Activated T-helper 1 cell treated with anti-CD3 and anti-CD28 coated beads, Interleukin-12 subunit alpha, Interleukin-12 subunit beta, Interleukin-2, Interleukin-4 antibody, amounts not matched to agents 30 ng/mL and 10 ng/mL and 1 ng/mL, durations not matched to agents 14 hours and 24 hours and 36 hours (primary cell): ENCODE measurements at places on chromosomes 6 and 20. TPM values are rescaled to one million over a fixed set of nuclear protein-coding genes. Genes with fewer than 3 reads are reported as not detected.

Gene EPPIN
- not detected in 2 replicates for total RNA-seq

DNA sequence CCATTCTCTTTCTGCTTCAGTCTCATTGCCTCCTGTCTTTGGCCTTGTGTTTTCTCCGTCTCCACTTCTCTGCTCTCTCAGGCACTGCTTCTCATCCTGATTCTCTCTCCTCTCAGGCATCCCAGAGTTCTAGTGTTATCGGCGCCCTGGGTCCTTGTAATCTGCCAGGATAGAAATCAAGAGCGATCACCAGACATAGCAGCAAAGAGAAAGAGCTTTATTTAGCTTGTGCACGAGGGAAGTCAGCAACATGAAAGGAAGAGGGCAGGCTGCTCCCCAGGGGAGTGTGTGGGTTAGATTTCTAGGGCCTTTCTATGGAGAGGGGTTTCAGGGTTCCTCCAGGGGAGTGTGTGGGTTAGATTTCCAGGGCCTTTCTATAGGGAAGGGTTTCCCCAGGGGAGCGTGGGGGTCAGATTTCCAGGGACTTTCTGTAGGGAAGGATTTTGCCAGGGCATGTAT lies 32.5 kb downstream of the SUN5 start:
- no peak overlapping the region for H3K4me3 ChIP-seq
- no peak overlapping the region for H3K27ac ChIP-seq
- peaks cover 5% of the 10 kb centered on the region for H3K36me3 ChIP-seq
- DNase-seq, result no peak
- H3K4me1 ChIP-seq, result peaks cover 47% of the 10 kb centered on the region

- H3K4me1 ChIP-seq, result peaks cover 12% of the 10 kb centered on the region
- no peak for DNase-seq
- H3K27ac ChIP-seq, result no peak overlapping the region
- H3K27me3 ChIP-seq, result peaks cover 26% of the 10 kb centered on the region
Measured at GRCh38 chr20:36097337-36098151, 57.0 kb upstream of the EPB41L1 start.

Gene IRAK1BP1
- 3.0 TPM in 2 replicates for total RNA-seq

GRCh38 chr20:24060851-24061590 lies 72.4 kb upstream of the GGTLC1 start:
- DNase-seq, result no peak
- no peaks in the 10 kb centered on the region for H3K27me3 ChIP-seq
- H3K36me3 ChIP-seq, result no peaks in the 10 kb centered on the region
- peaks cover 6% of the 10 kb centered on the region for H3K4me1 ChIP-seq

Gene PXDC1
- 0.12 and 0.57 TPM in 2 replicates for total RNA-seq

DNA sequence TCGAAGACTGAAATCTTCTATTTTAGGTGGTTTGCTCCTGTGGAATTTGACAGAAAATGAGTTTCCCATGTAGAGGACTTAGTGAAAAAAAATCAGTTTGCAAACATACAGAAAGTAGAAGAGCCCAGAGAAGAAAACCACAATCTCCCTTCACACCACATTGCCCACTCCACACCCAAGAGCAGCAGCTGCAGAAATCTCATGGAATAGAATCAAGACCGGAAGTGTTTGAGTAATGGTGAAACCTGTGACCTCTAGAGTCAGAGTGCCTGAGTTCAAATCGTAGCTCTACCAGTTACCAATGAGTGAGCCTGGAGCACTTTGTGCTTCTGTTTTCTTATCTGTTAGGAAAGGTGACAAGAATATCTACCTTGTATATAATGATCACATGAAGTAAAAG lies 4.6 kb downstream of the SIRPG start:
- peak overlapping the region; percentile 19 for H3K4me3 ChIP-seq
- H3K27ac ChIP-seq, result peak overlapping the region; percentile 34
- DNase-seq, result no peak

DNA sequence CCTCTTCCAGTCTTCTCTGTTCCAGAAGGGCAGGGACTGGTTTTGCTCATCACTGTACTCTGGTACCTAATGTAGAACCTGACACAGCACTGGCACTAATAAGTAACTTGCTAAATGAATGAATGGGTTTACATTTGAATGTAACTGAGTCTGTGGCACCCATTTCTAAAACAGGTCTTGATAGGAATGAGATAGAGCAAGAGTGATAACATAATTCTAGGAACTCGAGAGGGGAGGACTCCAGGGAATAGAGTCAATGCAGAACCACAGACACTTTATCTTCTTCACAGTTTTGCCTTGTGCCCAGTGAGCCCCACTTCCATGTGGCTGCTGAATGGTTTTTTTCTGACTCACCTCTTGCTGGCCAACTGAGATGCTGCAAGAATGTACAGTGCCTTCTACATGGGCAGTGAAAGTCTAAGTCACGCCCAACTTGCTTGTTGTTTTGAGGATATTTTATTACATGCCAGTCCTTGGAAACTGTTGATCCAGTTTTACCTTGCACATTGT lies 61.1 kb downstream of the TBC1D7 start:
- H3K4me1 ChIP-seq, result peaks cover 11% of the 10 kb centered on the region
- H3K27ac ChIP-seq, result no peak overlapping the region
- peaks cover 8% of the 10 kb centered on the region for H3K27me3 ChIP-seq
- no peak for DNase-seq
- H3K36me3 ChIP-seq, result peaks cover 2% of the 10 kb centered on the region

GRCh38 chr6:73743081-73743480 lies 47.1 kb downstream of the CD109 start:
- no peaks in the 10 kb centered on the region for H3K27me3 ChIP-seq
- DNase-seq, result no peak
- no peak overlapping the region for H3K4me3 ChIP-seq
- no peak overlapping the region for H3K27ac ChIP-seq
- peaks cover 5% of the 10 kb centered on the region for H3K4me1 ChIP-seq

Gene PI3
- not detected in 2 replicates for total RNA-seq

DNA sequence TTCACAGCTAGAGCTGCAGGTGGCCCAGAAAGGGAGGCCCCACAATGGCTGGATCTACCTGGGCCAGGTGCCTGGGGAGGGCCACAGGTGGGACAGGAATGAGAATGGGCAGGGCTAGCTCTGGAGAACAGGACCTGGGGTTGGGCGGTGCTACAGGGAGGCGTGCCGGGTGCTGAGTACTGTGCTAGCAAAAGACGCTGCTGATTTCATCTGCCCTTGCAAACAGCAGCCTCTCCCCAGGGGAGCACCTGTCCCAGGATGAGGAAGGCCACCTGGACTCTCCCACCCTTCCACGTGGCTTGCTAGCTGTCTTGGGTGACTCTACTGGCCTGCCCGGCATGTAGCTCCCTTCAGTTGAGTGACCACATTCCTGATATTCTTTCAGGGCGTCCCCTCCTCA lies 6.6 kb upstream of the YTHDF1 start:
- no peaks in the 10 kb centered on the region for H3K4me1 ChIP-seq
- no peak for DNase-seq
- H3K36me3 ChIP-seq, result no peaks in the 10 kb centered on the region

Gene MOG
- total RNA-seq, result not detected in 2 replicates
